GM12878 (cell line): ENCODE measurements at places on chromosomes 3 and 15. TPM values are rescaled to one million over a fixed set of nuclear protein-coding genes. Genes with fewer than 3 reads are reported as not detected.

- no peak for DNase-seq
Observed at GRCh38 chr15:66254951-66255676, 1.6 kb upstream of the MEGF11 start.

GRCh38 chr3:181497358-181497757 is 214.4 kb upstream of the SOX2 start:
- no peak for DNase-seq

The ATP13A5 gene
- total RNA-seq: not detected in 2 replicates

The GHSR gene
- not detected in 2 replicates for total RNA-seq

DNA sequence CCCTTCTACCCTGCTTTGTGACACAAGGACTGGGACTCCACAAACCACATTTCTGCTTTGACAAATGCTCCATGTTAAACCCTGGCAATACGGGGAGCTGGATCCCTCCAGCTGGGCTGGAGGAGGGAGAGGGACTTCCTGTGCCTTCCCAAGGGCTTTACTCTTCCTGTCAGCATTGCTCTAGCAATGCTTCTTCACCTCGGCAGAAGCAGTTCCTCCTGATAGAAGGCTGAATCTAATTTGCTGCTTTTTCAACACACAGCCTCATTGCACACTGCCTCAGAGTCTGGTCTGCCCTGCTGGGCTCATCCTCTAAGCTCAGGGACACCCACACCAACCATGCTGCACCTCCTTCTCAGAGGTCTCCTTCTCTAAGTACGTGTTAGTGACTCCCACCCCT is 142.8 kb upstream of the SMAD3 start:
- no peak for DNase-seq

DNA sequence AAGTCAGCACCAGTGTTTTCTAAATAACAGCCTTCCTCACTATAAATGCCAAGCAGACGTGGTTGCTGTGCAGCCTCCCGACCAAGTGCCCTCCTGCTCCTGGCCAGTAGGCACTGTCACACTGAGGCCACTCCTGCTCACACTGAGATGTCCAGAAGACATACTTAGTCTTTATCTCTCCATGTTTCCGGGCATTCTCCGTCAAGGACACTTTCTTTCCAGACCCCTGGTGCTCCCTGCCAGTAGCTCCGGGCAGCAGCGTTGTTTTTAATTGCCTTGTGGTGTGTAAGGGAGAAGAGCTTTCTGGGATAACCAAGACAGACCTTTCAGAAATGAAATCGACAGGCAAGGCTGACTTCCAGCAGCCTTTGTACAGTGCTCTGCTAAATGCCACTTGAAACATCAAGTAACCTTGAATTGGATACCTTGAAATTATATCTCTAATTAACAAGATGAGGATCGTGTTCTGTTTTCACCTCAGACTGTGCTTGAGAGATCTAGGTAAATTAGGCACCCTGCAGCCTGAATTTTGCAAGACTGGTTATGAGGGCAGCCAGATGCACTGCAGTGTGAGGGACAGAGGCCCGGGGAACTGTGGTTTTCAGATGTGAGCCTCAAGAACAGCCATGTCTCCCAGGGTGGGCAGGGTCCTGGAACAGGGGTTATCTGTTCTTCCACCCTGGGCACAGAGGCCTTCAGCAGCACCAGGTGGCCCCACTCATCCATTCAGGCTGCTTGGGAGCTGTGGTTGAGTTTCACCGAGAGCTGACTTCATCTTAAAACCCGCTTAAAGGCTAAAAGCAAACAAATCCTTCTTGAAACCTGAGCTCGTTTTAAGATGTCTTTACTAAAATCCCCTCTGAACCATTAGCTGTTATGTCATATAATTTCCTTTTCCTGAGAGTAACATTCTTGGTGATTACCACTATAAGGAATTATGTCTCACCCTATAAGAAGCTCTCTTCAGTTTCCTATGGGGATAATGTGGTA is 105.5 kb upstream of the IL12A start:
- DNase-seq: no peak

The KIF15 gene
- 25.7 and 29.3 TPM in 2 replicates for total RNA-seq

- DNase-seq: no peak
Observed at GRCh38 chr3:195714380-195715011, 6.3 kb upstream of the MUC20 start.

DNA sequence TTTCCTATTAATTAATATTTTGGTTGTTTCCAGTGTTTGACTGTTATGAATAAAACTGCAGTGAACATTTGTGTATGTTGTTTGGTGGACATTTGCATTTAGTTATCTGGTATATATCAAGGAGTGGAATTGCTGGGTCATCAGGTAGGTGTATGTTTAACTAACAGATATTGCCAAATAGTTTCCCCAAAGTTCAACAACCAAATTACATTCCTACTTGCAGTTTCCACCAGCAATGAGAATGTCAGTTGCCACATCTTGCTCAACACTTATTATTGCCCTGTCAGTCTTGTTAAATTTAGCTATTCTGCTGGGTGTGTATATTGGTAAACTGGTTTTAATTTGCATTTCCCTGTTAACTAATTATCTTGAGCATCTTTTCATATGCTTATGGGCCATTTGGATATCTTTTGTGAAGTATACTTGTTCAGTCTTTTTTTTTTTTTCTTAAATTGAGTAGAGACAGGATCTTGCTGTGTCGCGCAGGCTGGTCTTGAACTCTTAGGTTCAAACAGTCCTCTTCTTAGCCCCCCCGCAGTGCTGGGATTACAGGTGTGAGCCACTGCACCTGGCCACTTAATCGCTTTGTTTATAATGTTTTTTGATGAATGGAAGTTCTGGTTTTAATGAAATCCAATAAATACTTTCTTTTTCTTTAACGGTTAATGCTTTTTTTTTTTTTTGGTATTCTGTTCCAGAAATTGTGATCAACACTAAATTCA is 7.9 kb downstream of the FEM1B start:
- DNase-seq: no peak

DNA sequence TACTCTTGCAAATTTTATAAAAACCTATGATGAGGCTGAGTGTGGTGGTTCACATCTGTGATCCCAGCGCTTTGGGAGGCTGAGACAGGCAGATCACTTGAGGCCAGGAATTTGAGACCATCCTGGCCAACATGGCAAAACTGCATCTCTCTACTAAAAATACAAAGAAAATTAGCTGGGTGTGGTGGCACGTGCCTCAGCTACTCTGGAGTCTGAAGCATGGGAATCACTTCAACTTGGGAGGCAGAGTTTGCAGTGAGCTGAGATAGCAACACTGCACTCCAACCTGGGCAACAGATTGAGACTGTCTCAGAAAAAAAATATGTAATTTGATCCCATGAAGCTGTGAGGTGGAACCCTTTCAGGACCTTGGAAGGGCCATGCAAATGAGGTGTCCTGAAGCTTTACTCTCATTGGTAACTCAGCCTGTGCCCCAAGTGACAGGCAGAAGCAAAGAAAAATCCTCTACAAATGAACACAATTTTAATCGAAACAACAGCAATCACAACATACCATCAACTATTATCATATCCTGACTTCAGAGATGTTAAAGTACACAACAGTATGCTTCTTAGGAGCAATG is 84.6 kb upstream of the CDV3 start:
- DNase-seq: no peak

GRCh38 chr3:119240101-119240590 is 532 bp downstream of the B4GALT4 start:
- no peak for DNase-seq

- DNase-seq: no peak
Observed at GRCh38 chr3:195595785-195596531, 12.2 kb upstream of the APOD start.

GRCh38 chr15:95825208-95825607 is 505.3 kb upstream of the NR2F2 start:
- DNase-seq: no peak

DNA sequence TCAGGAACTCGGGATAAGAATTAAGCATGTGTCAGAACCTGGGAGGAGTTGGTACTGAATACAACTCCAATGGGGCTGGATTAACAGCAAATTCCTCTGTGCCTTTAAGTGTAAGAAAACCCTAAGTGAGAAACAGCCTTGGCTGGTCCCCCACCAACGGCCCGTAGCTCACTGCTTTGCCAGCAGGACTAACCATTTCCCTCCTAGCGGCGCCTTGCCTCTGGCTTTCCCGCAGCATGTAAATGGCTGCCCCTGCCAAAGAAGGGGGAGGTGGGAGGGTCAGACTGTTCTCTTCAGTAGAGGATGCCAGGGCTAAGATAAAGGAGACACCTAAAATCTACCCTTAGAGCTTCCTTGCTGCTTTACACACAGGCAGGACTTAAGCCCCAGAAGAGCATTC is 51.0 kb upstream of the SH3GL3 start:
- DNase-seq: no peak

GRCh38 chr3:189786479-189787064 is 155.4 kb downstream of the TP63 start:
- DNase-seq: no peak

The TMEM115 gene
- 15.9 and 18.4 TPM in 2 replicates for total RNA-seq

DNA sequence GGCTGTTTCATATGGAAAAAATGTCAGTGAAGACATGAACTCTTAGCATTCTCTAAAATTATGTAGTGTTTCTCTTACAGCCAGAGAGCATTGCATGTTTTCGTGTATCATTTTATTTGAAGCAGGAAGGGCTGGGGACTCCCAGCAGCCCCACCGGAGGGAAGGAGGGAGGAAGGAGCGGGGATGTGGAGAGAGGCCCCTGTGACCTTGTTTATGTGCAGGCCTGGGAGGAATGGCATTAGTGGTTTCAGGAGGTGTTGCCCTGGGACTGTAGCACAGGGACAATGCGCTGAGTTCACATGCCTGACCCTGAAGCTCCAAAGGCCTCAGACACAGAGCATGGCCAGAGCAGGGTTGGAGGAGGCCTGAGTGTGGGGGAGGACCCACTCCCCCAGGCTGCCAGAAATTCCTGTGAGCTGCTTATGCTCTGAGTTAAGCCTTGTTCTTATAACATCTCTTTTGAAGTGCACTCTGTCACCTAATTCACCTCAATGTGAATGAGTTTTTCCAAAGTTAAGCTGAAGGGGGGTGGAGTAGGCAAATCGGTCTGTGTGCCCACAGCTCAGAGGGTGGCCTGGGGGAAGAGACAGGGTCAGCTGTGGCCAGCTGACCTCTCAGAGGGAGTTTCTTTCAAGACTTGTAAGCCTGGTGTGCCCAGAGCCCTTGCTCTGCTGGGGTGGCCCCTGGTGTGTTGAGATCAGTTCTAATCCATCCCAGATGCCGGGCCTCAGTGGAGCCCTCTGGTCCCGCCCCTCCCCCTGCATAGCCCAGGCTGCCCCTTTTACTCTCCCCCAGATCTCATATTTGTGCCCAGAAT is 3.9 kb upstream of the RNU6-1 start:
- no peak for DNase-seq

The TAGLN3 gene
- total RNA-seq: not detected in 2 replicates

GRCh38 chr15:37137221-37137620 is 36.9 kb upstream of the MEIS2 start:
- no peak for DNase-seq

GRCh38 chr3:197378985-197379718 is 80.7 kb upstream of the DLG1 start:
- DNase-seq: no peak

The TMEM202 gene
- total RNA-seq: not detected in 2 replicates

DNA sequence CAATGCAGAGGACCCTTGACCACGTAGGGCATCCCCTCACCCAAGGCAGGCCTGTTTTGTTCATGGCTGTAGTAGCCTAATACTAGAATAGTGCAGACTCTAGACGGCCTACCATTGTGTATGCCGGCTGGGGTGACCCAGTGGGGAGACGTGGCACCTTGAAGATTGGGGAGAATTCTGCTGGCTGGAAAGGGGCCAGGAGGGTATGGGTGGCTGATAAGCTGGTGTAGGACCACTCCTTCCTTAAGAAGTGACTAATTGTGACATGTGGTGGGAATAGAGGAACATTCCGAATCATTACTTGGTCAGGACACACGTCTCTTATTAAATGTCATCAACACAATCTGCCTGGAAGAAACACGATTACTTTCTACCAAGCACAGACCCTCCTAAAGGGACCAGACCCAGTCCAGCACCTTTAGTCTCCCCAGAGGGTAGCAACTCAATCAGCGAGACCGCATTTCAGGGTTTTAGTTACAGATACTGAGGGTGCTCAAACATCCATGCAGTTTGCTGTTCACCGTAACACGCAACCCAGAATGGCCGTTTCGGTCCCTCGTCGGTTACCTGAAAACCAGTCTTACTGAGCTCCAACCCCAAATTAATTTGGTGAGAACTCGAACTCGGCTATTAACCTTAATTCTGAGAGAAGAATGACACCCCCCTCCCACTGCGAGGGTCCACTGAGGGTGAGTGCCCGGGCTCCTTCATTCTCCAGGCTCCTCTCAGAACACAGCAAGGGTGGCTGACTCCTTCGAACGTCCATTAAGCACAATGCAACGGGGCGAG is 1.6 kb upstream of the KLF13 start:
- DNase-seq: no peak

The CCDC54 gene
- not detected in 2 replicates for total RNA-seq

The INKA1 gene
- total RNA-seq: 6.0 and 9.2 TPM in 2 replicates

DNA sequence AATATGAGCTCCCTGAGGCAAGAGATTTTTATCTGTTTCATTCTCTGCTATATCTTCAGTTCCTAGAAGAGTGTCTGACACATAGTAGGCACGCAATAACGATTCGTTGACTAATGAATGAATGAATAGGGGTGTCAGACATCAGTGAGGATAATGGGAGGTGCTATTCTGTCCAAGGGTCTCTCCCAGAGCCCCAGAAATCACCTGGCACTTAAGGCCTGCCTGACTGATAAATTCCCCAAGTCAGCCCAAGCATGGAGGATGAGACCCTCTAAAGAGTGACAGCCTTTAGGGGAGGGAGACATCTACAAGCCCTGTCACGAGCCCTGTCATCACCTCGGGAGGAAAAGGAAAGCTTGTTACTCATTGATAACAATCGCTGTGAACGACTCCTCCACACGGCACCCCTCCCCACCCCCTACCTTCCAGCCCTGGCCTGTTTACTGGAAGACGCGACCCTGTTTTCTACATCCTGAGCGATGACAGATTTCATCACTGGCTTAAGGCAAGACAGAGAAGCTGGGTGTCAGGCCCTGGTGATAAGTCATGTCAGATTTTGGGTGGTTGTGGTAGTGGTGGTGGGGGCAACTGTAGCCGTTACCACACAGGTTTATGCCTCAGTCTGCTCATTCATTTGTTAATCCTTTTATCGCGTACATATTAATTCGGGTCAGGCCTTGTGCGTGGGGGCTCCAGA is 23.1 kb downstream of the BHLHE40 start:
- no peak for DNase-seq

DNA sequence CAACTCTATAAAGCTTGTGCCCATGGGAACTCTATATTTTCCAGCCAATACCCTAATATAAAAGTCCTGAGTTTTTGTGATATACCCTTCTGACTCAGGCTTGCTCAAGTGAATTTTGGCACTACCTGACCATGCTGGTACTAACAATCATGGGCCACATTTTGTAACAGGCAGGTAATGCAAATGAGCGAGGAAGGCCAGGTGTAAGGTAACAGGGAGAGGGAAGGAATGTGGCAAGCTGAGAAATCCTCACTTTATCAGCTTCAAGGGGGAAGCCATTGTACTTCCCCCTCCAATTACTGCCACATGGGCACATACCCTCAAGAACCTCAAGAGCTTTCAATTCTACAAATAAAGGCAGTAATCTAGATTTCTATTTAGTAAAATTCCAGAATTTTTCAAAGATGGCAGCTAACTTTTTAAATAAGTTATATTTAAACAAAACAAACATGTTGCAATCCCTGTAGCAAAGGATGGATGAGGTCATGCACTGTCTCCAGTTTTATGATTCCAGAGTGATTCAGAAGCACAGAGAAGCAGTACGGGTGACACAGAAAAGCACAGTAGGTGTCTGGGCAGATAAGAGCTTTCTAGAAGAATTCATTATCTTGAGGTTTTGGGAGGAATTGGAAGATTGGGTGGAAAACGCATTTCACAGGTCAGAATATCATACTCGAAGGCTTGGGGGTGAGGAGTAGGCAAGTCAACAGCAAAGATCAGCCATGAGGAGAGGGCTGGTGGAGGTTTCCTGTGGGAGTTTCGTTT is 87.6 kb downstream of the FOXP1 start:
- DNase-seq: no peak

- no peak for DNase-seq
Observed at GRCh38 chr15:78697449-78697848, 56.4 kb upstream of the CHRNB4 start.
